CD4-positive, alpha-beta T cell treated with Interferon alpha-2 for 1 hour (primary cell): ENCODE measurements at places on chromosomes 16 and 17.
A peak's percentile ranks its signal among the peaks of the same experiment; 100 is the strongest.

DNA sequence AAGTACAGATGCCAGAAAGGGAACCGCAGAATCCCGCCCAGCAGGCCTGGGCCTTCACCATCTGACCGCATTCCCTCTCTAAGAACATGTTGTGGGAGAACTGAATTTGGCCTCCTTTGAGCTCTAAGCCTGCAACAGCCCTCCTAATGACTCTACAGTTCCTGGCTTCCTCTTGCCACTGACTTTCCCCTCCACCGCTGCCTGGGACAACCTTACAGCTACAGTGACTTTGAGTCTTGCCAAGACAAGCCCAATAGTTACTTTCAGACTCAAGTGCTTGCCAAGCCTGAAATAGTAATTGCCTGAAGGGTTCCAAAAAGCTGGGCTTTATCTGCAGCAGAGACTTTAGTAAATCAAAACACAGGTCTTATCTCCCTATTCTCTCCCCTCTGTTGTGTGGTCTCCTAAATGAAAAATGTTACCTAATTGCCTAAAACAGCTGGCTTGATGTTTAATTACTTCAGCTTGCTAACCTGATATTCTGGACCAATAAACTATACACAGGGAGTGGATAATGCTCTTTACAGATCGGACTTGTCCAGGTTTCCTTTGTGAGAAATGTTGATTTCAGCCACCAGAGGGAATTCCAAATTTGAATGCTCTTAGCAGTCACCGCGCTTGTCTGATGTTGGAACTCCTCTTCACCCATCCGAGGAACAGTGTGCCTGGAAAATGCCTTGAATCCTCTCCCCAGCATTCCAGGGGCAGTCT, 85.1 kb upstream of the TBX2 start:
- DNase-seq: no peak

DNA sequence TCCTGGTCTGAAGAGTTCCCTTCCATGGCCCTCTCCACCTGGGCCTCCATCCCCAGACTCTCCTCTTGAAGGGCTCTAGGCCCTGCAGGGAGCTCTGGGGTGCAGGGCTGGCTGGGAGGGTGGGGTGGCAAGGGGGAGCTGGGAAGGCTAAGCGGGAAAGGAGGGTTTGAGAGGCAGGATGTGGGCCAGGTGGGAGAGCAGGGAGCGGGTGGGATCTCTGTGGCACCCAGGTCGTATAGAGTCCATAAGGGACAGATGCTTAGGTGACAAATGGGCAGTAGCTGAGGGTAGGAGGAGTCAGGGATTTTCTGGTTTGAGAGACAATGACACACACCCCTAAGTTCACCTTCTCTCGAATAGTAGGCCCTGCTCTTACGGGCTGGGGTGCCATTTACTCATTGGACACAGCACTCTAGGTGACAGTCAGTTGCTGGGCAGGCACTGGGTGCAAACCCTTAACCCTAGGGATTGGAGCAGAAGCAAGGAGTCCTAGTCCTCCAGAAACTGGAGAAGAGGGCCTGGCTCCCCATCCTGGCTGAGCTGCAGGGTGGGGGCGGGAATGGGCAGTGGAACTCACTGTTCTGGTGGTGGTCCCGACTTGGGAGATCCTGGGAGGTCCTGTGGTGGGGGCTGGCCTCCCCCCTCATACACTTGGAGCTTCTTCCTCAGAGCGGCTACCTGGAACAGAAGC, 15.3 kb downstream of the KIF18B start:
- DNase-seq: no peak

DNA sequence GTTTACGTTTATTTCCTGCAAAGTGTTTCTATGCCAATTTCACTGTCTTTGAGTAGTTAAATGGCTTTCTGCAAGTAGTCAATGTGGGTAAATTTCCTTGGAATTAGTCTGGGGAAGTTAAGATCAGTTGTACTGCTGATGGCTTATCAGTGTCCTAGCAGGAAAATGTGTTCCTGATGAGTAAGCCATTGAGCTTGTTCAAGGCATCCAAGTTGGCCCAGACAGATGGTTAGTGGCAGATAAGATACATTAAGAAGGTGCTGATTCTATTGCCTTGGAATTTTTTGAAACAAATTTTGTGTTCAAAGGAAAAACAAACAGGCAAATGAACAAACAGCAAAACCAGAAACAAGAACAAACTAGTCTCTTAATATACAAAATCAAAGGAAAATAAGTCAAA, 258.4 kb downstream of the MAP2K6 start:
- DNase-seq: no peak

DNA sequence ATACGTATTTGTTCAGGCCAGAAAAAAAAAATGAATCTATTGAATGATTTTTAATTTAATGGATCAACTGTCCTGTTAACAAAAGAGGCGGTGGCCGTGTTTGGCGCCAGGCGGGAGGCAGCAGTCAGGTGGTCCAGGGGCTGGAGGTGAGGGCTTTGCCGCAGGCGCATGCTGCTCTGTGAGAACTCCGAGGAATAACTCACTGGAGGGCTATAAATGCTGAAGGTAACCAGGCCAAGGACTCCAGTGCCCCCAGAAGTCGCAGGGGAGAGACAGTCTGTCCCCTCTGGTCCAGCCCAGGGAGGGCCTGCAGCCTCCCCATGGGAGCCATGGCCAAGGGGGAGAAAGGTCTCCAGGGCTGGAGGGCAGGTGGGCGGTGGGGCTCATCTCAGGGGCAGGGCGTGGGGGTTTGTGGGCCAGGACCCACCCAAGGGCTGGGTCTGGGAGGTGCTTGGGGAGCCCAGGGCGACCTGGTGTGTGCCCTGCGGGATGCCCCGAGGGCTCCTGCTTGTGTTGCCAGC, 7.1 kb upstream of the BAHCC1 start:
- no peak for DNase-seq

GRCh38 chr17:17042851-17043460, 699 bp downstream of the MPRIP start:
- no peak for DNase-seq

DNA sequence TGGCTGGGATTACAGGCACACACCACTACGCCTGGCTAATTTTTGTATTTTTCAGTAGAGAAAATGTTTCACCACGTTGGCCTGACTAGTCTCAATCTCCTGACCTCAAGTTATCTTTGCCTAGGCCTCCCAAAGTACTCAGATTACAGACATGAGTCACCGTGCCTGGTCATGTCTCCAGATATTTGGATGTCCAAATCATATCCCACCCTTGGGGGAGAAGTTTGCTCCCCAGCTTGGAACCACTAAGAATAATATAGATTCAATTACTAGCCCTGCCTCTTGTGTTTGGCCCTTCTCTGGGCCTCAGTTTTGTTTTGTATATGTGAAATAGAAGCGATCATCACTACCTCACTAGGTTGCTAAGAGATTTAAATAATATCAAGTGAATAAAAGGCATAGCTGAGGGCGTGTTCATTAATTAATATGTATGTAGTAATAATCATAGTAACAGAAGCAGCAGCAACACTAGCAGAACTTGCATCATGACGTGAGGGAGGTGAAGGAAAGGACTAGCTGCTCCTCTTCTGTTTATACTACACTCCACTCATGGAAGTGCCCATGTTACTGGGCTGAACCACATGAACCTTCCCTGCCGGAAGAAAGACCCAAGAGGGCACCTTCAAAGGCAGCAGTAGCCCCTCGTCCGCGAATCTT, 253.6 kb upstream of the XYLT1 start:
- DNase-seq: no peak

DNA sequence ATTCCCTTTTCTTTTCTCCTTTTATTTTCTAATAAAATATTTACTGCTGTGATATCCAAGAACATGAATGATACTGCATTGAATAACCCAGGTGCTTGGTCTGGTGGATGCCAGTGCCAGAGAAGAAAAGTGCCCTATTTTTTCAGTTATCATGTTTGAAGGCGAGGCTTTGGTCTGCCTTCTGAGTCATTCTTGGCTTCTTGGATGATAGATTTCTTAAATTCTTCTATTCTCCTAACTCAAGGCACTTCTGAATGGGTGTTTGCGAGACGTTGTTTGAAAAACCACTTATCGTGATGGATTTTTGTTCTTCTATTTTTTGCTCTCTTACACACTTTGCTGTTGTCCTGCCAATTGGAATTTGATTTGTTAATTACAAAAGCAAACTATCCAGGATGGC, 66.7 kb downstream of the FTO start:
- no peak for DNase-seq

- peak; percentile 87 for DNase-seq
Observed at GRCh38 chr16:2777231-2777902, at the start of gene ELOB. Gene ELOB (minus strand): TSS chr16:2777280. CDS start chr16:2777239, 41 bp downstream.

DNA sequence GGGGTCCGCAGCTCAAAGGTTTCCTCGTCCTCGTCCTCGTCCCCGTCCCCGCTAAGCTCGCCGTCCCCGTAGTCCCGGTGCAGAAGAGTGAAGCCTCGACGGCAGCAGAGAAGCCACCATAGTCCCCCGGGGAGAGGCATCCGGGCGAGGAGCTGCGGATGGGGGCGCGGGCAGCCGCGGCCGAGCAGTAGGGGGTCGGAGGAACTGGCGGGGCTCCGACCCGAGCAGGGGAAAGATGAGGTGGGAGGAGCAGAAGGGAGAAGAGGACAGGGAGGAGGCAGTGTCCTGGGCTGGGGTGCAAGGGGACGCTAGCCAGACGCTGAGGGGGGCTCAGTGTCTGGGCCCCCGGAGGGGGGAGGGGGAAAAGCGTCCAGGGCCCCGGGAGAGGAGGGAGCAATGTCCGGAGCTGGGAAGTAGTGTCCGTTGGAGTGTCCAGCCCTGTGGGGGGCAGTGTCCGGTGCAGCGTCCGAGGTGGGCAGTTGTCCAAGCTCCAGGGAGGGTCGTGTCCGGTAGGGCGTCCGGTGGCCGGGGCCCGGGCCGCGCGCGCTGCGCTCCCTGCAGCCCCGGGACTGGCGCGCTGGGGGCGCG, at the start of gene PLEKHH3:
TSS of gene PLEKHH3 (minus strand) at position 571 of the 588 bp plus-strand sequence. CDS start at position 140, 431 bp downstream.
- DNase-seq: no peak

- DNase-seq: no peak
Observed at GRCh38 chr16:47492428-47493377, 31.6 kb downstream of the PHKB start.

GRCh38 chr17:64117981-64118979, 11.7 kb downstream of the ERN1 start:
- no peak for DNase-seq

- DNase-seq: no peak
Observed at GRCh38 chr17:42345396-42346073, 42.7 kb downstream of the STAT3 start.

GRCh38 chr16:5065813-5066212, at the start of gene C16orf89:
Gene C16orf89 (minus strand): TSS chr16:5065956. CDS start chr16:5065908, 48 bp downstream.
- DNase-seq: no peak

DNA sequence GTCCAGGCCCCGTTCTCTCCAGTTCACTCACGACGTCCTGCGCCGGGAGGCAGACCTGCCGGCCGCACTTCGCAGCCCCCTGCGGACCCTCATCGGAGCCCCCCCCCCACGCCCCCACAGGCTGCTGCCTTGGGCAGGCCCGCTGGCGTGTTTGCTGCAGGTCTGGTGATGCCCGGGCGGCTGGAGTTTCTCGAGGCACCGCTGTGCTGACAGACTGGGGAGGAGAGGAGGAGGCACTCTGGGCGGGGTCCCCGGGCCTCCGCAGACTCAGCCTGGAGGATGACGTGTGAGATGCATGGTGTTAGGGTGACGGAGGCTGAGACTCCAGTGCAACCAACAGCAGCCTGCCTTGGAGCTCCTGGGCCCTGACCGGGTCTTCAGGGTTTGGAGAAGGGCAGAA, 24.1 kb downstream of the BAIAP2 start:
- no peak for DNase-seq

DNA sequence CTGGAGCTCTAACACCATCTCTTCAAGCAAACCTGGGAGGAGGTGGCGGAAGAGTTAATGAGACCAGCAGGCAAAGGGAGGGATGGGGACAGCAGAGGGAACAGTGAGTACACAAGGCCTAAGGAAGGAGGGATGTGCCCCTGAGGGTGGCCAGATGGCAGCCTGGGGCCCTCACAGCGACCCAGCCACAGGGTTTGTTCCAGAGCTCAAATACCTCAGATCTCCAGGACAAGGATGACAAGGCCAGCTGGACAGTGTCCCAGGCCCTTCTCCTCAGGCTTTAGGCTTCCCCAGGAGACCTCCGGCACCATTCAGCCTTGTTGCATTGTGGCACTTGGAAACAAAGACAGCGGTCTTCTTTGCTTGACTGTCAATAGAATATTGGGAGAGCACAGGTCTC, 14.9 kb downstream of the CDIP1 start:
- DNase-seq: no peak

GRCh38 chr16:83895243-83895642, 3.7 kb upstream of the MLYCD start:
- DNase-seq: no peak

DNA sequence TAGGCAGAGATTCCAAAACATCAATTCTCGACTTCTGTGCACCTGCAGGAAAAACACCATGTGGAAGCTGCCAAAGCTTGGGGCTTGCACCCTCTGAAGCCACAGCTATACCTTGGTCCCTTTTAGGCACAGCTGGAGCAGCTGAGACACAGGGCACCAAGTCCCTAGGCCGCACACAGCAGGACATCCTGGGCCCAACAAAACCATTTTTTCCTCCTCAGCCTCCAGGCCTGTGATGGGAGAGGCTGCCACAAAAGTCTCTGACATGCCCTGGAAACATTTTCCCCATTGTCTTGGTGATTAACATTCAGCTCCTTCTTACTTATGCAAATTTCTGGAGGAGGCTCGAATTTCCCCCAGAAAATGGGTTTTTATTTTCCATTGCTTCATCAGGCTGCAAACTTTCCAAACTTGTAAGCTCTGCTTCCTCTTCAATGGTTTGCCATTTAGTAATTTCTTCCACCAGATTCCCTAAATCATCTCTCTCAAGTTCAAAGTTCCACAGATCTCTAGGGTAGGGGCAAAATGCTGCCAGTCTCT, 24.3 kb upstream of the COL1A1 start:
- no peak for DNase-seq

GRCh38 chr17:77717941-77718668, 240.4 kb upstream of the TNRC6C start:
- DNase-seq: no peak
